DMS 273 treated with DMSO at 0.1 percent for 48 hours (cell line): ENCODE measurements at places on chromosomes 13 and 19.

- no peak for DNase-seq
Measured at GRCh38 chr13:107832500-107833100, 382.7 kb downstream of the LIG4 start.

DNA sequence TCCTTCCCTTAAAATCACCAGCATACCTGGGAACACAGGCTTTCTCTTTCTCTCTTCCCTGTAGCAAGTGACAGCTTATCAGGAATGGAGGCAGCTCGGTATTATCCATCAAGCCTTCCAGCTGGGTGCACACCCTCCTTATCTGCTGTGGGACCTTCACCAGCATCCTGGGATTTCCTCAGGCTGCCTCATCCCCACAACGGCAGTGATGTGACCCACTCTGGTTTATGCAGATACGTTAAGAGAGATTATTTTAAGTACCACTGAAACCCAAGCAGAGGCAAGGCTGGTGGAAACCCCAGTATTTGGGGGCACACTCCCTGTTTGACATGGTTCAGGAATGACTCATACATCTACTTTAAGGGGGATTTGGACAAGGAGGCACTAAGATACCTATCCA lies 192.1 kb downstream of the TM9SF2 start:
- no peak for DNase-seq

GRCh38 chr19:53944933-53945332 lies 17.8 kb upstream of the CACNG8 start:
- DNase-seq = no peak

DNA sequence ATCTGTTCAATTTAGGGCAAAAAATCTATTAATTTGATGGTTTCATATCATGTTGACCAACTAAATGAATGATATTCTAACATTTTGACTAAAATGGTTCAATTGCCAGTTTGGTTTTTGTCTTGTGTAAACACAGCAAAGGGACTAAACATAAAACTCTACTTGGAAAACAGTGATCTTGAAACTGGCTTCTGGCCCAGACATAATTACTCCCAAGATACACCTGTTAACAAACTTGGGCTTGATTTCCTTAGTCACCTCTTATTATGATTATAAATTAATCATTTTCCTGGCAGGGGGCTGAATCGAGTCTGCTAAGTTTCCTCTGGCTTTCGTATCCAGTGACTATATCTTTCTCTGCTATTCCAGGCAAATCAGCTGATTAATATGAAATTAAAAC lies 78.0 kb upstream of the OXGR1 start:
- no peak for DNase-seq

DNA sequence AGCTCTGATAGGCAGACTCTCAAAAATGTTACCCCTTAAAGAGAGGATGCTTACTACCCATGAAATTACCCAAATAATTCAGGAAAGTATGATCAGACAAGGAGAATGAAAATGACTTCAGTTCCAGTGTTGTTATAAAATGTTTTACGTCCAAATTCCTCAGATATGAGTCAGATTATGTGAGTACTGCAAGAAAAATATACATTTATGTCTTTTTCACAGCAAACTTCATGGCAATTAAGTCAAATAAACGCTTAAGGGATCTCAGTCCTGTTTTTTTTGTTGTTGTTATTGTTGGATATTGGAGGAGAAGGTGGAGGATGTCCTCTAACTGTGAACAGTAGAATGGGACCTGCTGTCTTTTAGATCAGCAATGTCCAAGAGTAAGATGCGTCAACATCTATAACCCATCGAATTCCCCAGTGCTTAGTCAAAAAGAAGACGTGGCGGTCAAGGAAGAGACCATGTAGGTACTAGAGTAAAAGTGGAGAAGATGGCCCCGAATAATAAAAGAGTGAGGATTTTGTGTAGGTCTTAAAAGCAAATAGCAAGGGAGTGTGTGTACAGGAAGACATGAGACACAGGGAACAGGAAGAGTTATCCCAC lies 215.4 kb upstream of the IRS2 start:
- no peak for DNase-seq

DNA sequence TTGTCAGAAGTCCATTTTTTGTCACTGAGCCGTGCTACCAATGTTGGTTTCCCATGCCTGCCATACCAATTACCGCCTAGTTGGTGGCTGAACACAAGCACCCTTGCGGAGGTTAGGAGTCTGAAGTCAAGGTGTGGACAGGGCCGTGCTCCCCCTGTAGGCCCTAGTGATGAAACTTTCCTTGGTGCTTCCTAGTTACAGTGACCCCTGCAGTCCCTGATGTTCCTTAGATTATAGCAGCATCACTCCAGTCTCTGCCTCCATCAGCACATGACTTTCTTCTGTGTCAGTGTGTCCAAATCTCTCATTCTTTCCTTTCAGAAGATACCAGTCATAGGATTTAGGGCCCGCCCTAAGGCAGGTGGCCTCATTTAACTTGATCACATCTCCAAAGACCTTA lies 99.0 kb downstream of the MYO16 start:
- no peak for DNase-seq

DNA sequence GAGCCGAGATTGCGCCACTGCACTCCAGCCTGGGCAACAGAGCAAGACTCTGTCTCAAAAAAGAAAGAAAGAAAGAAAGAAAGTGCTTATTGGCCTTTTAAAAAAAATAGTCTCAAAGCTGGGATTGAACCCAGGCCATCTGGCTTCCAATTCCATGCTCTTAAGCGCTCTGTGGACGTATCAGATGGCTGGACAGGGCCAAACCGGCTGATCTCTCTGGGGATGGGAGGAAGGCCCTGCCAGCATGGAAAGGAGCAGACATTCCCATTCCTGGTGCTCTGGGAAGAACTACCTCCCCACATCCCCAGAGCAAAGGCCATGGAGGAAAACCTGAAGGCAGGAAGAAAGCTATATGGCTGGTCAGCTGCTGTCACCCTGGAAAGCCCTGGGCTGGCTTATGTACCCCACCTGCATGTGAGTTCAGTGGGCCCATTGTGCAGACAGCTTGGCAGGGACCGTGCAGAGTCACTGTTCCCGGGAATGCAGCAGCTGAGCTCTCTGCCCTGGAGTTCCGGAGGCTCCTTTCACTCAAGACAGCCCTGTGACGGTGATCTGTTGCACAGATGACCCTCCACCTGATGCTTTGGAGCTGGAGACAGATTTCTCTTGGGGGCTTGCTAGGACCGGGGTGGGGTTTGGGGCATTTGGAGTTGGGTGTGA lies 84.3 kb downstream of the SIPA1L3 start:
- no peak for DNase-seq

DNA sequence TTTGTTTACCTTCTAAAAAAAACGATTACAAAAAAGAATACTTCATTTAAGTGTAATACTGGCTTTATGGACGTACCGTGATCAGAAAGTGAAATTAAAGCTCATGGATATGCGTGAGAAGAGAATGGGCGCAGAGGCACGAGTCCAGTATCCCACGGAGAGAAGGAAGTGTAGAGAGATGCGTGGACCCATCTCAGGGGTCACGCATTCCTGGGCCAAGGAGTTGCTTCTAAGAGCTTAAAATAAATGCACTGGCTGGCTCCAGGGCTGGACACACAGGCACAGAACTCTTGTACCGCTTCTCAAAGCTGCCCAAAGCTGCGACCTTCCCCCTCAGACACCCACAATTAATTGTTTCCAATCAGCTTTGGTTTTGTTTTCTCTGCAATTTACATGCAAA lies 8.7 kb upstream of the SPC24 start:
- DNase-seq = no peak

GRCh38 chr19:13078897-13079541 lies 23.6 kb downstream of the LYL1 start:
- DNase-seq = peak; percentile 62

GRCh38 chr13:48949566-48950500 lies 25.9 kb upstream of the FNDC3A start:
- no peak for DNase-seq

- no peak for DNase-seq
Measured at GRCh38 chr19:10133596-10133995, 13.9 kb upstream of the EIF3G start.

GRCh38 chr13:98521461-98522247 lies 55.3 kb downstream of the STK24 start:
- peak; percentile 13 for DNase-seq

DNA sequence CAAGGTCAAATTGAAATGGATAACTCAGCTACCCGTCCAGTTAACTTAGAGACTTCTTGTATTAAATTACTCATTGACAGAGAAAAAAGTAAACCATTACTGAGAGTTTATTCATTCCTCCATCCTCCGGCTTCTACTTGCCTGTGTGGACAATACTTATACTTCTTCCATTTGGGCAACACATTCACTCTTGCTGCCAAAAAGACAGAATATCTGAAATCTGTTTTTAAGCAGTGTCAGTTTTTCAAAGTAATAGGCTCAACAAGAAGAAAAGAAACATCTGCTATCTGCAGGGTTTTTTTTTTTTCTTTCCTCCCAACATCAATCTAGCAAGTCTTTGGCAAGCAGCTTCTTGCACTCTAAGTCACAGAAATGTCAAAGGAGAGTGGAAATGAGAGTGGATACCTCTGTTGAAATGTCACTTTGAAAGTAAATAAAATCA lies 1142.8 kb downstream of the PCDH9 start:
- DNase-seq = no peak

- DNase-seq = no peak
Measured at GRCh38 chr13:51243227-51243626, 21.0 kb downstream of the FAM124A start.

- DNase-seq = no peak
Measured at GRCh38 chr19:45529420-45529785, 22.1 kb downstream of the VASP start.

DNA sequence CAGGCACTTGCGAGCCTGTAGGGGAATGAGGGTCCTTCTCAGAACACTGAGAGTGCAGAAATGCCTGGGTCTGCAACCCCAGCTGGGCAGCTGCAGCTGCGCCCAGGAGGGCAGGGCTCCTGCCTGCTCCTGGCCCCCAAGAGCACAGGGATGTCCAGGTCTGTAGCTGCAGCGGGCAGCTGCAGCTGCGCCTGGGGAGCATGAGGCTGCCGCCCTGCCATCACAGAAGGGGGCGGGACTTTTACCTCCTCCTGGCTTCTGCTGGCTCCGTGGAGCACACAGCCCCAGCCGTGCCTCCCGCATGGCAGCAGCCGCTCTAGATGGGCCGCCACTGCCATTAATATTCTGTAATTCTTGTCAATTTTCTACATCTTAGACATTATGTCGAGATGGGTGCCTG lies 17.8 kb downstream of the CPB2 start:
- no peak for DNase-seq

DNA sequence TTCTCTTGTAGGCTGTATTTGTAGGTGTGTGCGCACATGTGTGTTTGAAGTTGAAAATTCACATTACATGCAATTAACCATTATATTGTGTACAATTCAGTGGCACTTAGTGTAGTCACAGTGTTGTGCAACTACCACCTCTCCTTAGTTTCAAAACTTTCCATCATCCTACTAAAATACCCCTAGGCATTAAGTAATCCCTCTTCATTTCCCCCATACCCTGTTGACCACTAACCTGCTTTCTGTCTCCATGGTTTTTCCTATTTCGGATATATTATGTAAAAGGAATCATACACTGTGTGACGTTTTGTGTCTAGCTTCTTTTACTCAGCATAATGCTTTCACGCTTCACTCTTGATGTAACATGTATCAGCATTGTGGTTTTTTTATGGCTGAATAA lies 16.1 kb downstream of the LSM14A start:
- DNase-seq = no peak

- peak; percentile 47 for DNase-seq
Measured at GRCh38 chr19:50368649-50369570, 3.5 kb upstream of the NAPSA start.

DNA sequence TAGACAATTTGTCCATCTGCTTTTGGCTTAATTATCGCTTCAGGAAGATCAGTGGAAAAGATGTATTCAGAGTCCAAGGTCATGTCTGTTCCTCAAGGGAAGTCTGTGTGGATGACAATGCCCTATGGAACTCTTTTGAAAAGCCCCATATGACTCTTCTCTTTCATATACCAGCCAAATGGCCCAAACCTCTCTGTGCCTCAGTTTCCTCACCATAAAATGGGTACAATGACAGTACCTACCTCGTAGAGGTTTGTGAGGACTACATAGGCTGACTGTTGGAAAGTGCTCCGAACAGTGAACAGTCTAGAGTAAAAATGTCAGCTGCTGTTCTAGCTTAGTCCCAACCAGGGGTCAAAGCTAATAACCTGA lies 104.6 kb downstream of the COL4A2 start:
- DNase-seq = no peak

GRCh38 chr19:1531587-1531986 lies 7.7 kb downstream of the PLK5 start:
- DNase-seq = no peak

GRCh38 chr13:42814868-42815267 lies 33.5 kb downstream of the FAM216B start:
- peak; percentile 21 for DNase-seq

GRCh38 chr13:26541678-26542568 lies 15.6 kb upstream of the WASF3 start:
- DNase-seq = no peak

DNA sequence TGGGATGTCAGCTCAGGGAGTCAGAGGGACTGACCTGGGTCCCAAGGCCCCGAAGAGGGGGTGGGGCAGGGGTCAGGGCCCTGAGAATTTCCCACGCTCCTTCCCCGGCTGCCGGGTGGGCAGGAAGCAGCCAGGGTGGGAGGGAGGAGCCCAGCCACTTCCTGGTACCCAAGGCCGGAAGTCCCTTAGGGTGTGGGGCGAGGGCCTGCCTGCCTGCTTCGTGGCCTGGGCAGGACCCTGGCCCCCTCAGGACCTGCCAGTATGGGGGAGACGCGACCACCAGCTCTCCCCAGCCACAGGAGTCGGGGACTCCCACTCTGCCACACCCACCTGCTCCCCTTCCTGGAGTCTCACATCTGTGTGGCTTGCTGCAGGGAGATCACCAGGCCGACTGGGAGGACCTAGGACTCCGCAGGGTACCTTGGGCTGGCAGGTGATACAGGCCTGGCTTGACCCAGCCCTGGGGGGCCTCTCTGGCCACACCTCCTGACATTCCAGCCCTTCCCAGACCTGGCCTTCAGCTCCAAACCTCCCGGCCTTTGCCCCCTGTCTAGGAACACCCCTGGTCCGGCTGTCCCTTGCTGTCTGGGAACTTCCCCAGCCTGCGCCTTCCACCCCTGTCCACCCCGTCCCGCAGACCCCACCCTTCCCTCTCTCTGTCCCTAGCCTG lies 9.8 kb upstream of the CIRBP start:
- no peak for DNase-seq

DNA sequence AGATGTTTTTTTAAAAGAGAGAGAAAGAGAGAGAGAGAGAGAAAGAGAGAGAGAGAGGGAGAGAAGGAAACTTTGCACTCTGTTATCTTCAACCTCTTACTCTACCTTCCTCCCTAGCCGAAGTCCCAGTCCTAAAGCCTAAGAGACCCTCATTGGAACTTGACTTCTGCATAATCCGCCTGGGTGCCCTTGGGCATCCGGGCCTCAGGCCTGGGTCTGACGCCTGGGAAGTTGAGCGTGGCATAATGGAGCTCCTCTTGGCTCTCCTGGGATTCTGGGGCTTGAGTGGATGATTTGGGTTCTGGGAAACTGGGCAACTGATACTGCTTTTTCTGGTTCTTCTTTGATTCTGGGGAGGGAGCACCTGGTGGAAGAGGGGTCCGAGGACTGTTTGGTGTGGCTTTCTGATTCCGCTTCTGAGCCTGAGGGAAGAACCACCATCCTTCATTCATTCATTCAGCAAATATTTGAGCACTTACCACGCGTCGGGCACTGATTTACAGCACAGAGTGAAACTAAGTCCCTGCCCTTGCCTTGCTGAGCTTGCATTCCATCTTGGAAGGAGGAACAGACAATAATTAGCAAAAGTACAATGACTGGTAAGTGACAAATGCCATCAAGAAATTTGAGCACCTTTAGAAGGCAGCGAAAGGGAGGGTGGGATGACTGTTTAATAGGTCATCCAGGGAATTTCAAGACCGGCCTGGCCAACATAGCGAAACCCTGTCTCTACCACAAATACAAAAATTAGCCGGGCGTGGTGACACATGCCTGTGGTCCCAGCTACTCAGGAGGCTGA lies 6.3 kb downstream of the SIGLEC10 start:
- no peak for DNase-seq
